GM23248 (cell line): ENCODE measurements at places on chromosomes 5 and 9.

- DNase-seq, result peak; percentile 26
These were observed 52.5 kb upstream of the GGTA1 start for GRCh38 chr9:121551985-121552753.

DNA sequence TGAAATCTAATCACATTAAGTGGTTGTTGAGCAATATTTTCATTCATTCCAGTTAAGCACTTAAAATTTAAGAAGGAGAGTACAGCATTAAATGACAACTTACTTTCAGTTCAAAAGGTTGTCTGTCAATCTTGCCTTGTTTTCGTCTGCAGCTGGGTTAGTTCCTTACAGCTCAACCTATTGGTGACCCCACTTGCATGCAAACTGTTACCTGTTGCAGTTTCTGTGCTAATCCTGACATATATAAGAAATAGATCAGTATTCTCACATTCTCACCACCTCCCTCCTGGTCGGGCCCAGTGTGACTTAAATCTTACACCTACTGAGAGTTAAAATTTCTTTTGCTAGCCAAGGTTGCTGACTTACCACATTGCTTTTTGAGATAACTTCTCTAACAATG lies 191.8 kb upstream of the SMC2 start:
- no peak for DNase-seq

DNA sequence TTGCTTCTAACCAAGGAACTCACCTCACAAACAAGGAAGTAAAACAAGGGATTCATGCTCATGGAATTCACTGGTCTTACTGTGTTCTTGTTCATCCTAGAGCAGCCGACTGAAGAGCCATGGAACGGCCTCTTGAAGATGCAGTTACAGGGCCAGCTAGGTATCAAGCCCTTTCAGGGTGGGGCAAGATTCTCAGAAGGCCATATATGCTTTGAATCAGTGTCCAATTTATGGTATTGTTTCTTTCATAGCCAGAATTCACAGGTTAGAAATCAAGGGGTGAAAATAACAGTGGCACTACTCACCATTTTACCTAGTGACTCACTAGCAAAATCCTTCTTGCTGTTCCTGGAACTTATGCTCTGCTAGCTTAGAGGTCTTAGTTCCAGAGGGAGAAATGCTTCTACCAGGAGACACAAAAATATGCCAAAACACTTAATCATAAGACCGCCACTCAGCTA lies 159.5 kb upstream of the CDH10 start:
- peak; percentile 81 for DNase-seq

DNA sequence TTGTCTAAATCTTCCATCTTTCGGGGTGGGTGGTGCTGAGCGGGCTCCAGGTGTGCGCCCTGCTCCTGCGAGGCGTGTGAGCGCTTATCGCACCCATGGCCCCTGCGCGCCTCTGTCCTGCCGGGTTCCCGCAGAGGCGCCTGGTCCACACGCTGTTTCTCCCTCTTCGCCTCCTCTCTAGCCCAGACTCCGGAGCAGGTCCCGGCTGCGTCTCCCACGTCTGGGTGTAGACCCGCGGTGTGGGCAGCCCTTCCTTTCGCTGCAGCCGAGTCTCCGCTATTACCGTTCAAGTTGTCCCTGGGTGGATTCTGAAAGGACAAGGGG lies 40.5 kb upstream of the PLEKHG4B start:
- DNase-seq, result no peak

- no peak for DNase-seq
These were observed 46.9 kb downstream of the SPEF2 start for GRCh38 chr5:35664584-35664983.

GRCh38 chr5:91042247-91042935 lies 340.7 kb downstream of the ARRDC3 start:
- no peak for DNase-seq

- no peak for DNase-seq
These were observed 1277.5 kb downstream of the EFNA5 start for GRCh38 chr5:106393276-106393675.

- DNase-seq, result no peak
These were observed 932.5 kb upstream of the WWC1 start for GRCh38 chr5:167358868-167359492.

GRCh38 chr9:128003966-128004604 lies 23.3 kb upstream of the EEIG1 start:
- no peak for DNase-seq

GRCh38 chr5:120400356-120400755 lies 63.7 kb upstream of the PRR16 start:
- DNase-seq, result no peak

DNA sequence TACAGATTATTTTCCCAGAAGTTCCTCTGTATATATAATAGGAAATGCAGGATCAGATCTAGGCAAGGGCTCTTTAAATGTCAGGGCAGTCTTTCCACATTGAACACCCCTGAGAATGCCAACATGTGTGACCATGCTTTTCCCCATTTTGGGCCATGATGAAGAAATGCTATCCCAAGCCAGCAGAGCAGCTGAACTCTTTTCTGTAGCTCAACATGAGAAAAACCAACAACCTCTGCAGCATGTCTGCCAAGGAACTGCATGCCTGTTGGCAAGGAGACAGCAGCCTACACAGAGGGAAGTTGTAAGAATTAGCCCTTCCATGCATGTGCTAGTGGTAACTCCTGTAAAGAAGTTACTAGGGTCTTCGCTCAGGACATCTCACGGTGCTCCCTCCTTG lies 9.5 kb upstream of the IFNK start:
- DNase-seq, result no peak

- no peak for DNase-seq
These were observed 53.3 kb downstream of the PRDM6 start for GRCh38 chr5:123142206-123142915.
